HS-5 (cell line): ENCODE measurements at places on chromosomes 13 and 19.
A peak's percentile ranks its signal among the peaks of the same experiment; 100 is the strongest.

GRCh38 chr19:6021878-6022569, 44.1 kb upstream of the RANBP3 start:
- DNase-seq: no peak

DNA sequence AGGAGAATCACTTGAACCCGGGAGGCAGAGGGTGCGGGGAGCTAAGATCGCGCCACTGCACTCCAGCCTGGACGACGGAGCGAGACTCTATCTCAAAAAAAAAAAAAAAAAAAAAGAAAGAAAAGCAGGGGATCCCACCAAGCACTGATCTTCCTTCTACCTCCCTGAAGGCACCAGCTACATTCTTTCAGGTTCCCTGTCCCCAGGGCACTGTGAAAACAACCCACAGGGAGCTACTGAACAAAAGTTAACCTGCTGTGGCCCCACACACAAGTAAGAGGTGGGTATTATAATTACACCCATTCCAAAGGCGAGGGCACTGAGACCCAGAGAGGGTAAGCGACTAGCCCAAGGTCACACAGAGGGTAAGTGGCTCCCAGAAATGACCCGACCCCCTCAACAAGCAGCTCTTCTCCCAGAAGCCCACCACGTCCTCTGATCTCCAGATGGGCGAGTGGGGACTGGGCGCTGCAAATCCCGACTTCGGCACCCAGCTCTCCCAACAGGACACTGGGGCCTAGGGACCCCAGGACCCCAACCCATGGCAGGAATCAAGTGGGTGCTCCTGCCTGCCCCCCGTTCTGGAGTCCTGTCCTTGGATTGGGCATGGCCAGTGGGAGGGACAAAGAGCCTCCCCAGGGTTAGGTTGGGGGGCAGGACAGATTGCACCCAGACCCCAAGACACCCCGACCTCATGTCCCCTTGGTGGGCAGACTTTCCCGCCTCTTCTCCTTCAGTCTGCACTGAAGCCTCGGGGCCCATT, 2.4 kb downstream of the LMNB2 start:
- no peak for DNase-seq

GRCh38 chr13:67152085-67152484, 78.1 kb downstream of the PCDH9 start:
- DNase-seq: no peak

- no peak for DNase-seq
Measured at GRCh38 chr13:113800576-113800926, 41.5 kb downstream of the TMEM255B start.

DNA sequence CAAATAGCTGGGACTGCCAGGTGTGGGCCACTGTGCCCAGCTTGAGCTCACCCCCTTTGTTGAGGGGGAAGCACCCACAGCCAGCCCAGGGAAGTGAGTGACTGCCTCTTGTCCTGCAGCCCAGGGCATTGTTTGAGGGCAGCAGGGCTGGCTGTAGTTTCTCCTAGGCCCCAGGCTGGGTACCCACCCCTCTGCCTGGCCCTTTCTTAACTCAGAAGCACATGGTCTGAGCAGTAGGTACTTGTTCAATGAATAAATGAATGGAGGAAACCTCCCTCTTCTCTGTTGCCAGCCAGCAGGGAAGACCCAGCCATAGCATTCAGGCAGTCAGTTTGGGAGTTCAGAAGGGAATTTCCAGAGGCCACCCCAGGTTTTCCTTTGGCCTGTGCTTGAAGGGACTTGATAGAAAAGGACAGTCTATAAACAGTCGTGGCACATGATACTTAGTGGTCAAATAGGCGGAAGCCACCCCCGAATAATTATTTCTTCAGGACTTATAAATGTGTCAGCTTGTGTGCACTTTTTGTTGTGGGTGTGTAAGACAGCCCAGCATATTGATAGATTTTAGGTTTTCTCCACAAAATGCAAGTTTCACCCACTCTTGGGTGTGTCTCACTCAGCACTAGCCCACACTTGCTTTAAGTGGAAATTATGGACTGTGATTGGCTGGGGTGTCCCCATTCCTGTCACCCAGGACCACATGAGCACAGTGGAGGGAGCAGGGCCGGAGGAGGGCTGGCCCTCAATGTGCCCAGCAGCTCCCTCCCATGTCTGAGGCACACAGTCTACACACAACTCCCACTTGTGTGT, 33.1 kb downstream of the GATAD2A start:
- DNase-seq: no peak

- DNase-seq: no peak
Measured at GRCh38 chr19:15200553-15201364, at the start of gene NOTCH3. Gene NOTCH3, minus strand, starts transcription at chr19:15200995. Its CDS starts 90 bp downstream, at chr19:15200905.

- DNase-seq: no peak
Measured at GRCh38 chr19:39502640-39503417, 4.1 kb downstream of the DLL3 start.

DNA sequence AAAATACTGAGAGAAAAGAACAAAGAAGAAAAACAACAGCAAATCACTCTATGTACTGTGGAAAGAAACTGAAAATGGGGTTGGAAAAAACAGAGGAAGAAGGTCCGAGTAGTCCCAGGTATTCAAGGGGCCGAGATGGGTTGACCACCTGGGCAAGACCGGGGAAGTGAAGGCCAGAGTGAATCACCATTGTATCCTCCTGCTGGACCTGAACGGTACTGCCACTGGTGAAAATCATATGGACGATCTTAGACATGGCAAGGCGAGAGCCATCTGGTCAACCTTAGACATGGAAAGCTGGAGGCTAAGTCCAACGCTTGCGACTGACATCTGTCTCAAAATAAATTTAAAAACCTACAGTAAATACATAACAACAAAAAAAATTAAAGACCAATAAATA, 44.4 kb upstream of the ZNF91 start:
- no peak for DNase-seq

- DNase-seq: no peak
Measured at GRCh38 chr19:8631425-8631819, 989 bp downstream of the NFILZ start.

- DNase-seq: no peak
Measured at GRCh38 chr13:60335531-60335930, 61.5 kb upstream of the TDRD3 start.

DNA sequence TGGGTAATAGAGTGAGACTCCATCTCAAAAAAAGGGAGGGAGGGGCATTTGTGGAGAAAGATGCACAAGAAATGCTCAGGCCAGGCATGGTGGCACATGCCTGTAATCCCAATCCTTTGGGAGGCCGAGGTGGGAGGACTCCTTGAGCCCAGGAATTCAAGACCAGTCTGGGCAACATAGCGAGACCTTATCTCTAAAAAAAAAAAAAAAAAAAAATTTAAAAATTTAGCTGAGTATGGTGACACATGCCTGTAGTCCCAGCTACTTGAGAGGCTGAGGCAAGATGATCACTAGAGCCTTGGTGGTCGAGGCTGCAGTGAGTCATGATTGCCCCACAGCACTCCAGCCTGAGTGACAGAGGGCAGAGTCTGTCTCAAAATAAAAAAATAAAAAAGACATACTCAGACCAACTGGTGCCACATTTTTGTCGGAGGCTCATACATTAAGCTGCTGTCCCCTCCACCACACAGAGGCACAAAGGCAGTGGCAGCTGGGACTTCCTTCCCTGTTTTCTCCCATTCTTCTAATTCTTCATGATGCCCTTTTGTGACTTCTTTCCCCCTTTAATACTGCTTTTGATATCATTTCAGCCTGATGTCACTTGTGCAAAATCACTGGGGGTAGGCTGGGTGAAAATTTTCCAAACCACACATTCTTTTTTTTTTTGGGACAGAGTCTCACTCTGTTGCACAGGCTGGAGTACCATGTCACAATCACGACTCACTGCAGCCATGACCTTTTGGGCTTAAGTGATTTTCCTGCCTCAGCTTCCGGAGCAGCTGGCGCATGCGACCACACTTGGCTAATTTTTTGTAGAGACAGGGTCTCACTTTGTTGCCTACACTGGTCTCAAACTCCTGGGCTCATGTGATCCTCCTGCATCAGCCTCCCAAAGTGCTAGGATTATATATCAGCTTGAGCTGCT, 26.8 kb upstream of the CXCL17 start:
- DNase-seq: no peak

DNA sequence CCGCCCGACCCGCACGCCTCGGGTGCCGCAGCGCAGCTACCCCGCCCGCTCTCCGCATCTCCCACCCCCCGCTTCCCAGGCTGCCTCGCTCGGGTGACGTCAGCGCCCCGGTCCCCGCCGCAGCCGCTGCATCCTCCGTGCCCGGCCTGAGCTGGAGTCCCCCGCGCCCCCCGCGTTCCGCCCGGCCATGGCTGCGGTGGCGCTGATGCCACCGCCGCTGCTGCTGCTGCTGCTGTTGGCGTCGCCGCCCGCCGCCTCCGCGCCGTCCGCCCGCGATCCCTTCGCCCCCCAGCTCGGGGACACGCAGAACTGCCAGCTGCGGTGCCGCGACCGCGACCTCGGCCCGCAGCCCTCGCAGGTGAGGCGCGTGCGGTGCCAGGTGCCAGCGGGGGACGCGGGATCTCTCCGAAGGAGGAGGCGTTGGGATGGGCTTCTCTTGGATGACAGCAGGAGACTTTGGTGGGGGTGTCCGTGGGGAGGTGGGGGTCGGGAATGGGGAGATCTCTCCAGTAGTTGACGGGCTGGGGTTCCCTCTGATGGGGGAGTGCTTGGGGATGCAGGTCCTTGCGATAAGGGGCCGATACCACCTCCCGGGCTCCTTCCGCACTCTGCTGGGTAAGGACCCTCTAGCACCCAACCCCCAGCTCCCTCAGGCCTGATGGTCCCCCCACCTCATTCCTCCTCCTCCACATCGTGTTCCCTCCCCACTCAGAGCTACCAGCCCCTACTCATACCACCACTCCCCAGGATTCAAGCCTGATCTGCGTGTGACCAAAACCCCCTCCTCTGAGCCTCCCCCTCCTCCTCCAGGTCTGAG, at the start of gene TMEM59L:
TMEM59L (plus strand) TSS at position 99 of the 817 bp plus-strand sequence; CDS start at position 188, 89 bp downstream.
- DNase-seq: no peak

- no peak for DNase-seq
Measured at GRCh38 chr13:29438769-29439168, 156.7 kb downstream of the SLC7A1 start.

- DNase-seq: peak; percentile 24
Measured at GRCh38 chr13:79631051-79631659, 150.2 kb downstream of the NDFIP2 start.

DNA sequence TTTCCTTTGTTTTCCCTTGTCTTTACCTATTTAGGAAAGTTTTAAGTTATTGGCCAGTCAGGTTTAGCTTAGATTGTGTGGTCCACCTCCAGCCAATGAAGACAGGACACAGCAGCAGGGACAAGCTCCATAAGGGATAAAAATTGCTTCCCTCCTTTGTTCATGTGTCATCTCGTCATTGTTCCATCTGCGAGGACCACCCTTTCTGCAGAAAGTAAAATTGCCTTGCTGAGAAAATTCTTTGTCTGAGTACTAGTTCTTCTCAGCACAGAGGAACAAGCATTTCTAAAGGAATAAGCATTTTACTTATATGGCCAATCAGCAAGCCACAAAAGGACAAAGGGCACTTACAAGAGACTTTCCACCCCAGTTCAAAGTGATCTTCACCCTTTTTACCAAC, 11.4 kb downstream of the ZNF560 start:
- no peak for DNase-seq

- no peak for DNase-seq
Measured at GRCh38 chr13:25175431-25175830, 3.3 kb upstream of the AMER2 start.

DNA sequence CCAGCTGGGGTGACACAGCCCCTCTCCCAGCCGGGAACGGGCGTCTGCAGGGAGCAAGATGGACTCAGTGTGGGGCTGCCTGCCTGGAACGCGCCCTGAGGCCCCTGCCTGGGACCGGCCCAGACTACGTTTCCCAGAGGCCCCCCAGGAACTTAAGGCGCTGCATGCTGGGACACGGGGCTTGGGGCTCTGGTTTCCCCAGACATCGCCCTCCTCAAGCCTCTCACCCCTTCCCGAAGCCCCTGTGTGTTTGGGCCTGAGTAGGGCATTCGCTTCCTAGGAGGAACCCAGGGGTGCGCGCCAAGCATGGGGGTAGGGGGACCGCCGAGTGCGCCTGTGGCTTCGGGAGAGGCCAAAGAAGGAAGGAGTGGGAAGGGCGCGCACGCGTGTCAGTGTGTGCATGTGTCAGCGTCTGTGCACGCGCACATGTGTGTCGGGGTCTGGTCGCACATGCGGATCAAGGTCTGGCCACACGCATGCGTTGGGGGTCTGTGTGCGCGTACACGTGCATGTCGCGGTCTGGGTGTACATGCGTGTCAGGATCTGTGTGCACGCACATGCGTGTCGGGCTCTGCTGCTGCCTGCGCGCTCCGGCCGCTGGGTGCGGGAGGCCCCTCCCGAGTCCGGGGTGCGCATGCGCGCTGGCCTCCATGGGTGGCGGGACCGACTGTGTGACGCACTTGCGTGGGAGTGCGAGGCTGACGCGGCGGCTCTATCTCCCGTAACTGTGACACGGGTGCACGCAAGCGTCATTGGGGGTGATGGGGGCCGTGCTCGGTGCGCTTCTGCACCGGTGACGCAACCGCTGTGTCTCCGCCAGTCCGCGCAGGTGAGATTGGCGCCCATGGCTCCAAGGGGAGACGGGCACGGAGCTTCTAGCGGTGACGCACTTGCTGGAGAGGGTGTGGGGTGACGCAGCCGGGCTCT, 16.2 kb downstream of the ZNF331 start:
- DNase-seq: peak; percentile 78
